Endodermal cell (in vitro differentiated cells): ENCODE measurements at places on chromosomes 13 and 19.

DNA sequence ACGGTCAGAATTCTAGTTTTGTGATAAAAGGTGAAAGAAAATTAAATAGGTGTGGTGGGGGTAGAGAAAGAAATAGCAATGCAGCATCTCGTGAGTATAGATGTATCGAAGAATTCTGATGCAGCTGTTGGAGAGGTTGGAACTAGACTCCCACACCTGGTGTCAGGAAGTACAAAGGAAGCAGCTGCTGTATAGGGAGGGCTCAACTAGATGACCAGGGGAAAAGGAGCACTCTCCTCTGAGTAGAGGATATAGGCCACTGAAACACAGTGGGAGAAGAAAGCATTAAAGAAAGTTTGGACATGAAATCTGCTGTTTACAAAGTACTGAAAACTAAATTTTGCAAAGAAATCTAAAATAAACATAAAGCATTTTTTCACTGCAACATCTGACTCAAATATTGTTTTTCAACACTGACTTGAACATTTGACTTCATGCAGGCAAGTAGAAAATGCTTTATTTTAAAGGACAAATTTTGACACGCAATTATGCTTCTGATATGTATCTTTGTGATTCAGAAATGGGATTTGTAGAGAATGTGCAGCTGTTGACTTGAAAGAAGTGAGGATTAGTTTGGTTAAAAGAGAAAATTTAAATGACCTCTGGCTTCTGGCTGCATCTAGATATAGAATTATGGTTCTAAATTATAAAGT, 82.2 kb downstream of the MIPEP start:
- DNase-seq, result no peak

- peak; percentile 96 for DNase-seq
These were observed 13.6 kb upstream of the C5AR1 start for GRCh38 chr19:47296036-47296435.

GRCh38 chr19:48444129-48444935, 1.5 kb upstream of the GRWD1 start:
- peak; percentile 67 for DNase-seq

DNA sequence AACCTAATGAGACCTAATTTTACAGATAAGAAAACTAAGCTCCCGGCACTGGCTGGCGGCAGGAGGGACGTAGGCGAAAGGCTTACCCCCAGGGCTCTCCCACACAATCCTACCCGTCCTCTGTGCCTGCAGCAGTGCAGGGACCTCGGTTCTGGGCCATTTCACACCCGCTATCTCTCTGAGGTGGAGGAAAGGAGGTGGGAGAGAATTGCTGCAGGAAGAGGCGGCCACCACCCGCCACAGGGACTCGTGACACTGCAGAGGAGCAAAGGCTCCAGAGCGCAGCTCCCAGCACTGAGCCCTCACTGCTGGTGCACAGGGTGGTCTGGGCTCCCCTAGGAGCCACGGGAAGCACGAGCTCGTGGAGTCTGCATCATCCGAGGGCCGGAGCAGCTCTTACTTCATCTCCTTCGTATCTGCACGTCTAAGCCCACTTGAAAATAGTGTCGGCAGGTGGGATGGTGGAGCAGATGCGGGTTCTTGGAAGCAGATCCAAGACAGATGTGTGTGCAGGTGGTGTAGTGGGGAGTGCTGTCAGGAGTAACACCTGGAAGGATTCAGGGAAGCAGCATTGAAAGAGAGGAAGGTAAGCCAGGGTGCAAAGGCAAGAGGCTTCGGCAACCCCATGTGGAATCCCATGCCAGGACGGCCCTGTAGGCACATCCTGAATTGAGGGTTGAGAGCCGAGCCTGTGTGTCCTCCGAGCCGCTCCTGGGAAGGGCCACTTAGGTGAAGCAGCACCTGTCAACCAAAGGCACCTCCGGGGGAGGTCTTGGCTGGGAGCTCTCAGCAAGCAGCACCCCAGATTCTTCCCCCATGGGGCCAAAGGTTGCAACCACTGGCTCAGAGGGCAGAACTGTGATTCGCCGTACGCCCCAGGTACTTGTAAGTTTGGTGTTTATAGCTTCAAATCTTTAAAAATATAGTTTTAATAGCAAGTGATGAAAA, 115.8 kb upstream of the SPACA7 start:
- DNase-seq, result no peak

- DNase-seq, result no peak
These were observed 156.0 kb downstream of the KCTD12 start for GRCh38 chr13:76730220-76730619.

GRCh38 chr13:102863590-102863989, 17.8 kb downstream of the ERCC5 start:
- DNase-seq, result no peak

GRCh38 chr13:112746044-112746443, 56.2 kb downstream of the ATP11A start:
- DNase-seq, result no peak

GRCh38 chr13:26698392-26699196, 62.0 kb downstream of the GPR12 start:
- DNase-seq, result peak; percentile 96

DNA sequence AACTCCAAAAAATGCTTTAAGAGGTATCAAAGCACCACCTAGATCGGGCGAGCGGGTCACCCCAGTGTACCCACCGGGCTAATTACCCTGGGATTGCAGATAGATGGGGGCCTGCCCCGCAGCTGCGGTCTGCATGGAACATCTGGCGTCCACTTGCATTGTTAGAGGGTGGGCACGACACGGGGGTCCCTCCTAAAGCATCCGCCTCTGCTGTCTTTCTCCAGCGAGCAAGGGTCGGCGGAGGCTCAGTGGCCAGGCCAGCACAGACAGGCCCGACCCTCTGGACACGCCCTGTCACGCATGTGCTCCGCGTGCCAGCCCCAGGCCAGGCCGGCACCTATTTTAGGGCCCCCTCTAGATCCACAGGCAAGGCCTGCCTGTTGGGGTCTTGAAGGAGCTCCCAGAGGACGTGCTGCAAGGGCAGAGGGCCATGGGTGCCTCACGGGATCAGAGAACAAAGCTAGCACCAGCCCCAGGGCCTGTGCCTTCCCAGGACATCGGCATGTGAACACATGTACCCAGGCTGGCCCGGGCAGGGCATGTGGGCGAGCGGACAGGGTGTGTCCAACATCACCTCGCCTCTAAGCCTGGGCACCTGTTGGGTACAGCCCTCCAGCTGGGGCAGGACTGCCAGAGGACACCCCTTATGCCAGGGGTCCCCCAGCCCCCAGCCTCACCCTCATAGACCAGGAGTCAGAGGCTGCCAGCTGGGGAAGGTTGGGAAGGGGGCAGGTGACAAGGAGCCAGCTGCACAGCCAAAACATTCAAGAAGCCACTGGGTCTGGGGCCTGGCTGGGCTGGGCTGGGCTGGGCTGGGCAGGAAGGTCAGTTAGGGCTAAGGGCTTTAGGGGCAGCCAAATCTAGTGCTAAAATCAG, 35.6 kb upstream of the NANOS3 start:
- peak; percentile 63 for DNase-seq

- DNase-seq, result peak; percentile 28
These were observed 2.6 kb upstream of the LRP3 start for GRCh38 chr19:33191501-33191900.

DNA sequence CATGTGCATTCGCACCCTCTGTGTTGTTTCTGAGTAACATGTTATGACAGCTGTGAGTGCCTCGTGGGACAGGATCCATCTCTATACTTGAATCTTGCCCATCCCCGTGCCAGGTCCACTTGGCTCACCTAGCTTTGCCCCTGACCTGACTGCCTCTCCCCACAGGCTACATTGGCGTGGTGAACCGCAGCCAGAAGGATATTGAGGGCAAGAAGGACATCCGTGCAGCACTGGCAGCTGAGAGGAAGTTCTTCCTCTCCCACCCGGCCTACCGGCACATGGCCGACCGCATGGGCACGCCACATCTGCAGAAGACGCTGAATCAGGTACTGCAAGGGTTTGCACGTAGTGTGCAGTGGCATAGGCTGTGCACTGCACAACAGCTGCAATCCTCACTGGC, 53.2 kb downstream of the TMED1 start:
- no peak for DNase-seq

GRCh38 chr13:37175996-37176395, 70.5 kb upstream of the CSNK1A1L start:
- DNase-seq, result no peak

DNA sequence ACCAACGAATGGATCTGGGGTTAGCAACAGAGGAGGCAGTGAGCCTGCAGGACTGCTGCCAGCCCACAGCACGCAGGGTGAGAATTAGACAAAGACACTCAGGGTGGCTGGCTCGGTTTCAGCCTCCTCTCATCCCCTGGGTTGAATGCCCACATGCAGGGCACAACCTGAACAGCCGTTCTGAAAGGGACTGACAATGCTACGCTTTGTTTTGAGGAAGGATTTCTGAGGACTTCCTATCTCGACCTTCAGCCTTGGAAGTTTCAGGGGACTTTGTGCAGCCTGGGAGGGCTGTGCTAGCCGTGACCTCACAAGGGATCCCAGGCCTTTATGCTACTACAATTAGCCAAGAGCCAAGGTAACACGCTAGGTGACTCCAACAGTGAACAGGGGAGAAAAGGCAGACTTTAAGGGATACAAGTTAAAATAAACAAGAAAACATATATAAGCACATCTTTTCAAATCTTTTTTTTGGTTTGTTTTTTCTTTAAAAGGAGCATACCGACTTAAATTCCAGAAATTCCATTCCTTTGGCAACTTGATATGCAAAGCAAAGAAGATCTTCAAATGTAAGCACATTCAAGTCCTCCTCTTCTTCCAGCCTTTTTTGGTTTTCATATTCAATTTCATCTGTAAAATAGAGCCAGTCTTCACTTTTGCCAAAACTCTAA, 34.5 kb upstream of the URAD start:
- DNase-seq, result peak; percentile 72

DNA sequence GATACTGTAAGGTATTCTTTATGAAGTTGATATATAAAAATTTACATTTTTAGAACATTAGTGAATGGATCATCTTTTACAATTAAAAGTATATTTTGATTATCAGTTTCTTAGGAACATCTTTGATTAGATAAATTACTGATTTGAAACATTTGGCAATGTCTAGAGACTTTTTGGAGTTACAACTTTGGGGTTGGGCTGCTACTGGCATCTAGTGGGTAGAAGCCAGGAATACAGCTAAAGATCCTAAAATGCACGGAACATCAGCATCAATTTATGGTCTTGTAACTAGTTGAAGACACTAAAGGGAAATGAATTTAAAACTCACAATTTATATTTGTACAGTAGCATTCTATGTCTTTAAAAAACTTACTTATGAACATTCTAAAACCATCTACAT, 19.9 kb downstream of the POMP start:
- DNase-seq, result no peak

DNA sequence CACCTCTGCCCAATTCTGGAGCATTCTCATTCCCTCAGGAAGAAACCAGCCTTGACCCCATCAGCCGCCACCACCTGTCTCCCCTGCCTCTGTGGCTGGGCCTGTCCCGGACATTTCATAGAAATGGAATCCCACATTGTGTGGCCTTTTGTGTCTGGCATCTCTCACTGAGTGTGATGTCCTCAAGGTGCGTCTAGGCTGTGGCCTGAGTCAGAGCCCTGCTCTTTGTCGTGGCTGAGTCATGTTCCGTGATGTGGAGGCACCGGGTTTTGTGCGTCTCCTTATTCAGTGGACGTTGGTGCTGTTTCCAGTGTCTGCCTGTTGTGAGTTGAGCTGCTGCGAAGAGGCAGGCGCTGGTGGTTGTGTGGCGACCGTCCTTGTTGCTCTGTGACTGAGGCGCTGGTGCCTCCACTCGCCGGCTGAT, 3.5 kb downstream of the FZR1 start:
- no peak for DNase-seq

GRCh38 chr13:78306519-78307206, 296.7 kb downstream of the POU4F1 start:
- no peak for DNase-seq

- no peak for DNase-seq
These were observed 78.3 kb downstream of the ELF1 start for GRCh38 chr13:40940841-40941240.

DNA sequence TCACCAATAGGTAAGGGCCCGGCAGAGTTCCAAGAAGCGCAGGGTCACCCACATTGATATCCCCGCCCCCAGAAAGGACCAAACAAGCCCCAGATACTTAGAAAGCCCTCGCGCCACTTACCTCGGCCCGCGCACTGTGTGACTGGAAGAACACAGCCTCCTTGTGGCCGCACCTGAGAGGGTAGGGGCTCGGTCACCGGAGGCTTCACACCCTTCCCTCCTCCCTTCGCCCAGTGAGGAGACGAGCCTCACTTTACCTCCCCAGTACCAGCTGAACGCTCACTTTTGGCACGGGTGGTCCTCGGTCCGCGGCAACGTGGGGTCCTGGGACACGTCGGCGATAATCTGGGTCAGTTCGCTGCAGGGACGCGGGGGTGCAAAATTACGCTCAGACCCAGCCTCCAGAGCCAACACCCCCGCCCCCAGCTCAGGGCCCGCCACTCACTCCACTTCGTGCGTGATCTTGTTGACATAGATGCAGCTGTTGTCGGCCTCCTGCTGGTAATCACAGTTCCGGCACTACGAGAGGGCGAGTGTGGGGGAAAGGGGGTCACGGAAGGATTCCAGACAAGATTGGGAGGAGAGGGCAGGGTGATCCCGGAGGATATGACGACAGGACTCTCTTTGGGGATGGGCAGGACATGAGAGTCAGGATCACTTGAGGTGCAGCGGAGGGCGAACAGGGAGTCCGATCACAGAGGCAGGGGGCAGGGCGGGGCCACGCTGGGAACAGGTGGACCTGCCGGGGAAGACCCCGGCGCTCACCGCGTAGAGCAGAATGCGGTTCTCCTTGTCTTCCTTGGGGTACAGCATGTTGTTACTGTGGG, 568 bp downstream of the POLR2I start:
- peak; percentile 82 for DNase-seq

GRCh38 chr19:18418483-18419194, 559 bp upstream of the SSBP4 start:
- no peak for DNase-seq

DNA sequence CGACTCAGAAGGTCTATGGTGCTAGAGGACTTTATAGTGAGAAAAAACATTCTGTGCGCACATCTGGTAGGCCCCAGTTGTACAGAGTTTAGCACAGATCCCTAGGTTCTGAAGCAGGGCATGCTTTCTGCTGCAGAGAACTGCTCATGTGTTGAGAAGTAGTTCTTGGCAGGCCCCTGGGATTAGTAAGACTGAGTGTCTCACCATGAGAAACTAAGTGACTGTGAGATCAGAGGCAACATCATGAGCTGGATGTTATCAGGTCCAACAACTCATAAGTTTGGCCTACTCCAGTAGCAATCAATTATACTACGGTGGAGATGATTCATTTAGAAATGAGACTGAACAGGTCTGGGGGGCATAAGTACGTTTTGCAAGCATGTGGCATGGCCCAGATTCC, 507.4 kb upstream of the KLF12 start:
- no peak for DNase-seq

GRCh38 chr19:49875857-49876421, 1.2 kb downstream of the AKT1S1 start:
- DNase-seq, result peak; percentile 84

DNA sequence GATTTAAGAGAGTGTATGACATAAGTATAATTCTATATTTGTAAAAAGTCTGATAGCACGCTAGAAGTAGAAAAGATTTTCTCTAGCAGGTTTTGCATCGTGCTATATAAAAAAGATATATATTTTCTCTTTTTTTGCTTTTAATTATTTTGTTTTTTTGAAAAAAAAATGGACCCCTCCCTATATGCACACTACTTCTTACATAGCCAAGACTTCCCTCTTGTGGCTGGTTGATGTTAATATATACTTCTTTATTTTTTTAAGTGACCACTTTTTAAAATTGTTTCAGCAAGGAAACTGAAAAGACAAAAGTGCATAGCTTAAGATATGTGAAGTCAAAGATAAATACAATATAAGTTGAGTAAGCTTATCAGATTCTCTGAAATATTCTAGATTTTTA, 1202.8 kb downstream of the DIAPH3 start:
- no peak for DNase-seq

- DNase-seq, result peak; percentile 44
These were observed 43.1 kb downstream of the RASA3 start for GRCh38 chr13:114089341-114089740.
